Stimulated activated CD8-positive, alpha-beta memory T cell treated with anti-CD3 and anti-CD28 coated beads, Interleukin-2, amount 100 ng/mL, for 1 hour (primary cell): ENCODE measurements at places on chromosomes 7 and 10.

DNA sequence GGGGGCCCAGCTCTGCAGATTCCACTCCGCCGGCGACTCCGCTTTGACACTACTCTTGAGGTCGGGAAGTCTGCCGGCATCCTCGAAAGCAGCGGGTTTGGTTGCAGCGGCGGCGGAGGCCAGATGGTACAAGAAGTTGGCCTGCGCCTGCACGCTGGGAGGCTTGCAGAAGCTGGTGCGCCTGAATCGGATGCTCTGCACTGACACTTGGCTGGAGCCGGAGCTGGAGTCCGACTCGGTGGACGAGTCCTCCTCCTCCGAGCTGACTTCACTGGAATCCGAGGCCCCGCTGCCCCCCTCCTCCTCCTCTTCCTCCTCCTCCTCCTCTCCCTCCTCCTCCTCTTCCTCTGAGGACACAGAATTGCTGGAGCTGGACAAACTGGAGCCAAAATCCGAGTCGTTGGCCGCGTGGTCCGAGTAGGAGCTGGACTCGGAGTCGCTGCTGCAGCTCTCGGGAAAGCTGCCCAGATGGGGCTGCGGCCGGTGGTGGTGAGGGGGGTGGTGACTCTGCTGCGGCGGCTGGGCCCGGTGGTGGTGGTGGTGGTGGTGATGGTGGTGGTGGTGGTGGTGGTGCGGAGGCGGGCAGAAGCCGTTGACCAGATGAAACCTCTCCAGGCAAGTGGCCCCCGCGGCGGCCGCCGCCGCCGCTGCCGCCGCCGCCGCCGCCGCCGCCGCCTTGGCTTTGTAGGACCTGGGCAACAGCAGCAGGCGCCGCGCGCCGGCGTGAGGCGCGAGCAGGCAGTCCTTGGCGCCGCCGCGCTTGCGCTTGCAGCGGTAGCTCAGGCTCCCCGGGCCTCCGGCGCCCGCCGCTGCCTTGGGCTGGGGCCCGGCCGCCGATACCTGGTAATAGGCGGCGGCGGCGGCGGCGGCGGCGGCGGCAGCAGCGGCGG lies 9.0 kb downstream of the SKIDA1 start:
- DNase-seq = no peak

GRCh38 chr10:44939691-44940401 lies 19.8 kb upstream of the RASSF4 start:
- no peak for DNase-seq

GRCh38 chr10:63265222-63265617 lies 132.1 kb downstream of the NRBF2 start:
- DNase-seq = no peak

DNA sequence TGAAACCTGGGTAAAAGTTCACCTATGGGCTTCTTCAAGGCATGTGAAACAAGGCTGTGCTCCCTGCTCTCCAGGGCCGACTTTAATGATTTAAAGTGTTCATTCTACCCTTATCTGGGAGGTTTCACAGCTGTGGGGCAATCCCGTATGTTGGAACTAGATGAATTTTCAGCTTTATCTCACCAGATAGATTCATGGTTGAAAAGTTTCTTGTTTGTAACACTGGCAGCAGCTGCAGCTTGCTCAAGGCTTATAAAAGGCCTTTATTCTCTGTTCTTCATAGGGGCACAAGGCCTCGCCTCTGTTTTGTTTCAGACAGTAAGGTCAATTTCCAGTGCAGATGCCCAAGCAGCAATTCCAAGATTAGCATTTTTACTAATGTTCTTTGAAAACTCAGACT lies 70.4 kb upstream of the DNAJB12 start:
- no peak for DNase-seq
